ENCODE measurements at places on chromosomes 7 and 10.

- no peak for DNase-seq
Measured at GRCh38 chr7:150421831-150422230, 28.6 kb upstream of the GIMAP8 start.

- DNase-seq, result no peak
Measured at GRCh38 chr7:29479301-29480200, 84.1 kb upstream of the PRR15 start.

DNA sequence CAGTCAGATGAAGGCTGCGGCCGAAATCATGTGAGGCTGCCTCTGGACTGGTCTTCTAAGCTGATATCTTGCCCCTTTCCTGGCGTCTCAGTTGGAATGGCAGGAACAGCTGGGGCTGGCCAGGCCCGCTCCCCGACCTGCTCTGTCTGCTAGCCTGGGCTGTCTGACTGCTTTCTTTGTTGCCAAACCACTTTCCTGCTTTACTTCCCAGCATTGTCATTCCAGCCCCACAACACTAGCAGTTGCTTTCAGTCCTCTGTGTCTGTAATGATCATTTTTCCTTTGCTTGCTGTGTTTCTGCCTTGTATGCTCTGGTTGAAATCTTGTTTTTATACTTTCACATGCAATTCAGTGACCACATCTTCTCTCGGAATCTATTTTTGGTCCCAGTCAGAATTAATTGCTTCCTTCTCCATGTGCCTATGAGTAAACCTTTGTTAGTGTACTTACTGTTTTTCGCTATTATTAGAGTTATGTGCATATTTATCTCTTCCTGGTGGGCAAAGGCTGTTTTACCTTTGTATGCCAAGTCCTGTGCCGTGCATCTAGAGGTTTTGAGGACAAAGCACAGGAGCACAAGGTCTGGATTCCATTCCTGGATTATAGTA, 21.6 kb downstream of the PRPF18 start:
- DNase-seq, result no peak

GRCh38 chr7:1193593-1194424, 33.8 kb upstream of the ZFAND2A start:
- no peak for DNase-seq

GRCh38 chr7:46352004-46352954, 431.2 kb upstream of the IGFBP3 start:
- DNase-seq, result peak; percentile 21

DNA sequence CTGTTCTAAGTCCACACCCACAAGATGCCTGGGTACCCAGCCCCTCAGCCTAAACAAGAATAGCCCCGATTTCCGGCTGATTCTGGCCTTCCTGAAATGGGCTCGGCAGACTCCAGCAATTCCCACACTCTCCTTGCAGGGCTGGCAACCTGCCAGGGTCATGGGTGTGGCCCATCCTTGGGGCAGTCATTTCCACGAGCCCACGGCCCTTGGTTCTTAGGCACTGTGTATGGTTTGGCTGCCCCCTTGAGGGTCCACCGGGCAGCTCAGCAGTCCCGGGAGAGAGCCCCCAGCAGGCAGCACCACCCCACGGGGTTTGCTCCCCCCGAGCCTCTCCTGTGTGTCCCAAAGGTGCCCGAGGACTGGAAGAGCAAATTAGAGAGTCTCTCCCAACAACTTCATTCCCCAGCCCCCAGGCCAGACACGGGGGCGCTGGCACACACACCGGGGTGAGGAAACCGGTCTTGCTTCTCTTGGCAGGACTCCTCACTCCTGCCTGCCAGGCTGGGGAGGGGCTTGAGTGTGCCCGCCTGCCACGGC, 142.2 kb downstream of the EMX2 start:
- DNase-seq, result no peak
